ENCODE measurements at places on chromosomes 7 and 10.

DNA sequence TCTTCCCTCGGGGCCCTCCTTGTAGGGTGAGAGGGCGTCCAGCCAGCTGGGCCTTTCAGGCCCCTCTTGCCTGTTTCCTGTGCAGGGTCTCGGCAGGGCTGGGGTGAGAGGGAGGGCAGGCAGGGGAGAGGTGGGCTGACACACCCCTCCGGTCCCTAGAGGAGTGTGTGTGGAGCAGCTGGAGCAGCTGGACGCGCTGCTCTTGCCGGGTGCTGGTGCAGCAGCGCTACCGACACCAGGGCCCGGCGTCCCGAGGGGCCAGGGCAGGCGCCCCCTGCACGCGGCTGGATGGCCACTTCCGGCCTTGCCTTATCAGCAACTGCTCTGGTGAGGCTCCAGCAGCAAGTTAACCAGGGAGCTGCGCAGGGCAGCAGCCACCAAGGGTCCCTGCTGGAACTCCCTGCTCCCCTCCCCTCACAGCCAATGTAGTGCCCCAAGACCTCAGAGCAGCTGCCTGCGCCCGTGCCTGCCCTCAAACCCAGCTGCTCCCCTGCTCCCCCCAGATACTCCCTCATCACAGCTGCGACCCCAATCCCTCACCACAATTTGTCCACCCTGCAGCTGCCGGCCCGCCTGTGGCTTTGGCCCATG is 15.7 kb upstream of the ZNF862 start:
- DNase-seq, result no peak

DNA sequence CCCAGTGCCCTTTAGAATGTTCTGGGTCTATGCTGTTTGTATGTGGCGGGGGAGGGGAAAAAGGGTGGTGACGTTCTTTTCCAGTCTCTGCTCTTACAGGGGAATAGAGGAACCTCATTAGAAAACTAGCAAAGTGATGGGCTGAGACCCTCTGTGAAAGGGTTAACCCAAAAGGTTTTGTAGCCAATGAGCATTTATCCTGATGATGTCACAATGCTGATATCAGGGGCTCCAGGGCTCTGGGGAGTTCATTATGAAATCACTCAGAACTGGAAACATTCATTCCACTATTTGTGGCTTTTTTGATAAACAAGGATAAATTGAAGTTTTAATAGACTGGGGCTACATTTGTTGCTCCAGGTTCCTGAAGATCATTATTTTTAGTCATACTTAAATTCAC is 71.7 kb downstream of the ARID5B start:
- DNase-seq, result no peak

GRCh38 chr7:144545330-144545729 is 141.8 kb upstream of the NOBOX start:
- no peak for DNase-seq

- DNase-seq, result no peak
These were observed 289.7 kb downstream of the PLXDC2 start for GRCh38 chr10:20105931-20106330.

DNA sequence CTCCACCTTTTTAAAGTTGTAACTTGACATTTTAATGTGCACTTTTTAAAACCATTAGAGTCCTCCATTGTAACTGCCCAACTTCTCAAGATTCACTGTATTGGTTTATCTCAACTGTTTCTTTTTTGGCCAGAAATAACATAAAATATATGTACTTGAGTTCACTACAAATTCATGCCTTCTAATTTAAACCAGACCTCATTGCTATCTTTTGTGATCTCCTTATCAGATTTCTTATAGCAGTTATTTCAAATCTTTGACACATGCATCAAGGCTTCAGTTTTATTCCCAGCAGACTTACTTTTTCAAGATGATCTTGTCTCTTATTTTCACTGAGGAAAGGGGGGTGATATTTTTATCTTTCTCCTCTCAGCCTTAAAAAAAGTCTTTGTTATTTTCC is 154.3 kb downstream of the PHF14 start:
- no peak for DNase-seq

DNA sequence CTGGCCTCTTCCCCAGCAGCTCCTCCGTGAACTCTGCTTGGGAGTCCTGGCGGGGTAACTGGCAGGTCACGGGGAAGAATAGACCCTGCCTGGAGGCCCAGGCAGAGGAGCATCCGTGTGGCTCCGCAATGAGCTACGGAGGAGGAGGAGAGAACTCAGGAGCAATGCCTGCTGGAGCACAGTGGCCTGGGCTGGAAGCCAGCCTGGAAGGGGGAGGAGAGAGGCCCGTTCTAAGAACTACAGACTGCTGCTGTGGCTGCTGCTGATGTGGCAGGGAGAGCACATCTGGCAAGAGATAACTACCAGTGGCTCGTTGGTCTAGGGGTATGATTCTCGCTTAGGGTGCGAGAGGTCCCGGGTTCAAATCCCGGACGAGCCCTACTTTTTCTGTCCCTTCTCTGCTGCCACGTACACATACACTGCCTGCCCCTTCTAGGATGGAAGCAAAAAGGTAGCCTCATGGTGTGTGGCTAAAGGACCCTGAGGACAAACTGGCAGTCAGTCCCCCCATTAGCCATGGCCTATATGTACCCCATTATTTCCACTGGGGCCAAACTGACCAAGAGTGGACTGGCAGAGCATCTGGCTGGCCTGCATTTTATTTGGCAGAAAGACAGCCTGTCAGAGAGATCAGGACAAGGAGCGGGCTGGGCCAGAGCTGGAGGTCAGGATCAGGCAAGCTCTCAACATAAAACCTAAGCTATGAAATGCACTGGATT is 7.7 kb upstream of the OPN1SW start:
- DNase-seq, result no peak

DNA sequence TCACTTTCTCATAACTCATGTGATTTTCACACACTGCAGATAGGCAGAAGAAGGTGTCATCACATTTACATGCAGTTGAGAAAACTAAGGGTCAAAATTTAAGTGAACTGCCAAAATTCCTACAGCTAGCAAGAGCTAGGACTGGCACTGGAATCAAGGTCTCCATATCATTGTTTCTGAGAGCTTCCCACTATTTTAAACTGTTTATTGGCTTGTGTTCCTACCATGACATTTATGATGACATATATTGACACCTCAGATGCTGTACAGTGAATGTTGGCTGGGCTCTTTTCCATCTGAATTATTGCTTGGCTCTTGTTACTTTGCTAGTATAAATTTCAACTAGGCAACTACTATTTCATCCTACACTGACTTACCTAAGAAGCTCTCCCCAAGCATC is 2.0 kb downstream of the THSD7A start:
- no peak for DNase-seq

GRCh38 chr10:23141995-23142394 is 46.6 kb downstream of the MSRB2 start:
- no peak for DNase-seq

GRCh38 chr10:4263601-4263921 is 478.6 kb upstream of the KLF6 start:
- no peak for DNase-seq

DNA sequence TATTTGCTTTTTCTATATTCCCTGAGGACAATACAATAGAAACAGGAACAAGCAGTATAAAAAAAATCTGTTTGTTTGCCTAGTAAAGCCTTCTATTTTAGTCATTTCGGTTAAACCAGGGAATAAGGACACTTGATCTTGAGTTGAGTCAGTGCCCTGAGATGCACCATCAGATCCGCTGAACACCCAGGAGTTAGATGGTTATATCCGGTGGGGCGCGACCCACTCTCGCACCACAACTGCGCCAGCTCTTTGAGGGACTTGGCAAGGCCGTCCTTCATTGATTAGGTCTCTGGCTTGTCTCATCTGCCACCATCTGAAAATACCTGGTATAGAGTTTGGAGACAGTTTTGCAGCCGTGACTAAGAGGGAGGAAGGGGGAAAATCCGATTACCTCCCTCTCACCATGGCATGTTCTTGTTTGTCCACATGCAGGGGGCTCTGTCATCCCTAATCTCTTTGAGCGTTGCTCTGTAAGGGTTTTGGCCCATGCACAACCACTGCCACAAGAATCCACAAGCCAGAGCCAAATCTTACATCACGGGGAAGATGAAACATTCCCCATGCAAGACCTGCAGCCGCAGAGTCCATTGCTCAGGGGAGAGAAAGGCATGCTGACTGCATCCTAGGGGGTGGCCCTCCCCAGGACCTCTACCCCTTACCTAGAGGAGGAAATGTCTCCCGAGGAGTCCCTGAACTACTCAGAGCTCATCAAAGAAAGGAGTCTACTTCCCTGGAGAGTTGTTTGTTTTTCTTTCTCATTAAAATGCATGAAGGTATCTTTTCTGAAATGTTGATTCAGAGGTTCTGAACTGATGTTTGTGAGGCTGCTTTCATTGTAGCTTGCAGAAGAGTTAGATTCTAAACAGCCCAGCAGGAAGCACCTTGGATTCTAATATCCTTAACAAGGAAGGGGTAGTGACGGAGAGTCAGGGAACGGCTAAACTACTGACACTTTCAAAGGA is 101.6 kb upstream of the FAM171A1 start:
- DNase-seq, result no peak

DNA sequence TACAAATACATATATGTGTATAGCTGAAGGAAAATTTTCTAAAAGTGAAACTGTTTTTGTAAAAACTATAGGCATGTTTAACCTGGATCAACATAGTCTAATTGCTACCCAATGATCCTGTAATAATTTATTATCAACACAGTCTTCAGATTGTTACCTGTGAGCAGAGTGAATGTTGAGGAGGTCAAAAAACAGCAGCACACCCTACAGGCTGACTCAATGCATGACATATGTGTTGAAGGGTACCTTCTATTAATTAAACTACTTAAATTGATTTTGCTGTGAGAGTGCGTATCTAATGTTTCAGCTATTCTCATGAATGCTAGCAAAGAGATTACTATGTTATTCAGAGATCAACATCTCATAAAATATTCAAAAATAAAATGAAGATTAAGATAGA is 411.4 kb downstream of the TNS3 start:
- DNase-seq, result no peak

- no peak for DNase-seq
These were observed 105.7 kb downstream of the GRB10 start for GRCh38 chr7:50676740-50677637.

GRCh38 chr10:99966306-99966705 is 43.4 kb downstream of the DNMBP start:
- DNase-seq, result no peak

DNA sequence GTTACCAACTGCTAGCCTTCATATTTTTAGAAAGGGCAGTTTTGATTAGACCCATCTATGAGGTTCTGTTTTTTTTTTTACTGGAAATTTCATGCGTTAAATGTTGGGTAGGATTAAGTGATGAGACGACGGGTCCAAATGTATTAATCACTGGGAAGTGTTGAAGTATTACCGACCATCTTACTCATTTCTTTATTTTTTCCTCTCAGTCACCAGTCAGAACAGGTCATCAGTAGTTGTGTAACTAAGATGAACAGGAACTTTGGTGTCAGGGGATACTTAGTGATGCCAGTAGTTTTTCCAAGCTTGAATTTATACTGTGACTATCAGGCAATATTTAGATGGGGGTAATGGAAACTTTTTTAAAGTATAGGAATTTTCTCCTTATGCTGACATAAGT is 14.2 kb downstream of the TFAM start:
- no peak for DNase-seq

GRCh38 chr10:49280001-49280408 is 19.0 kb upstream of the C10orf71 start:
- no peak for DNase-seq

DNA sequence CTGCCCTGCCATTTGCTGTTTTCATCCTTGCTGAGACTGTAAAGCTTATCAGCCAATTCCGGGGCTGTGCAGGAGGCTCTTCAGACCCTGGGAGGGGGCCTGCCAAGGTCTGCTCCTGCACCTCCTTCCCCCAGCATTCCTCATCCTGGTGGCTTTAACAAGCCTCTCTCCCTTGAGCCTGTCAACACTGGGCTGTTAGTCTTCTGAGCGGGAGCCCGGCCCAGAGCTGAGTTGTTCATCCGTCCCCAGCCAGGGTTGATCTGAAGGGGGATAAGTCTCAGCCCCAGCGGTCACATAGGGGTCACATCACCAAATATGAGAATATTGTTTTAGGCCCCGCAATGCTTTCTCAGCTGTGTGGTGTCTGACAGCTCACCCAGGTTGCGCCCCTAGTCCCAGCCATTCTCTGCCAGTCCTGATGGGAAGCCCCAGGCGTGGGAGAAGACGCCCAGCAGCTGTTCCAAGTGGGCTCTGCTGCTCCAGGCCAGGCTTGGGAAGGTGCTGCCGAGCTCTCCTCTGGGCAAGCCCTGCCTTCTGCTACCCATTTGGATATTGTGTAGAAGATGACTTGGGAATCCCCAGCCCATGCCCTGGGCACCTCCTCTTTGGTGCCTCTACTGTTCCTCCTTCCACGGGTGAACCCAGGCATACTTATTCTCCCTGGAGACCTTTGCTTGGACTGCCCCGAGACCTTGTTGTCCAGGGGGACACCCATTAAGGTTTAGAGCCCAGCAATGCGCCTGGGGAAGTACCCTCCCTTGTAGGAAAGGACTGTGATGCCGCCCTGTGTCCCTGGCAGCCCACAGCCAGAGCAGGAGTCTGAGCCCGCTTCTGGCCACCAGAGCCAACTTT is 23.5 kb upstream of the TRIM8 start:
- DNase-seq, result no peak

DNA sequence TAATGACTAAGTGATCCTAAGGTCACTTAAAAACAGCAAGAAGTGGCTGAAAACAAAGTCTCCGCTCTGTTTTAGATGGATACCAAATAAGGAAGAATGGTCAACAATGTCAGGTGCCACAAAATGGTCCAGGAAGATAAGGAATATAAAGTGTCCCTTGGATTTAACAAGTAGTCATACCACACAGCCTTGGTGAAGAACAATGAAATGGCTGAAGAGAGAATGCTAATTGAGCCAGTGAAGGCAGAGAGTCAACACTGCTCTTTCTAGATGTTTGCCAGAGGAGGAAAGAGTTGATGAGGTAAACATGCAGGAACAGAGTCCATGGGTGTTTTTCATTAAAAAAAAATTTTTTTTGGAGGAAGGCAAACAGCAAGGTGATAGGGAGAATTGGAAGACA is 2.1 kb upstream of the CASD1 start:
- DNase-seq, result no peak

DNA sequence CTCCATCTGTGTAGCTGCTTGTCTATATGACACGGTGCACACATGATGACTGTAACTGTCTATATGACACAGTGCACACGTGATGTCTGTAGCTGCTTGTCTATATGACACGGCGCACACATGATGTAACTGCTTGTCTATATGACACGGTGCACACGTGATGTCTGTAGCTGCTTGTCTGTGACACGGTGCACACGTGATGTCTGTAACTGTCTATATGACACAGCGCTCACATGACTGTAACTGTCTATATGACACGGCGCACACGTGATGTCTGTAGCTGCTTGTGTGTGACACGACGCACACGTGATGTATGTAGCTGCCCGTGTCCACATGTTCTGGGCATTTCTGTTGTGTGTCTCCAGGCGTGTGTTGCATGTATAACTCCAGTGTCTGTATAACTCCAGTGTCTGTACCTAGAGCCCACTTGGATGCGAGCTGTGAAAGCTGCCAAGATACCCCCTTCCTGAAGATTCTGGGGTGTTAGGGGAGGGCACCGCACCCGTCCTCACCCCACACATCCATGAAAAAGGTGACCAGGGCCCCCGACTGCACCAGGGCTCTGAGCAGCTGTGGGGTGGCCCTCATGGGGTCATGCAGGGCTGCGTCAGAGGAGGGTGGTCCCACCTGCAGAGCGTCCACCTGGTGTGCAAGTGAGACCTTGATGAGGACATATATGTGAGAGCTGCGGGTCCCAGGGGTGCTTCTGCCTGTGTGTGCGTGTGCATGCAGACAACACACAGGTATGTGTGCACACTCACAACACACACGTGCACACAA is 137.9 kb downstream of the ELFN1 start:
- no peak for DNase-seq

- DNase-seq, result no peak
These were observed 172.6 kb downstream of the FAM107B start for GRCh38 chr10:14601872-14602725.
